Left ventricle myocardium inferior (tissue), 1 donor: ENCODE measurements at places on chromosomes 12 and 14. TPM values are rescaled to one million over a fixed set of nuclear protein-coding genes. Genes with fewer than 3 reads are reported as not detected.

GRCh38 chr12:87967871-87968270 is 61.3 kb downstream of the C12orf50 start:
- H3K27me3 ChIP-seq: no peaks in the 10 kb centered on the region
- no peak overlapping the region for H3K4me3 ChIP-seq
- no peak overlapping the region for H3K27ac ChIP-seq
- no peak for DNase-seq

The DIO3 gene
- total RNA-seq: not detected

The TAS2R46 gene
- 0.30 TPM for total RNA-seq

DNA sequence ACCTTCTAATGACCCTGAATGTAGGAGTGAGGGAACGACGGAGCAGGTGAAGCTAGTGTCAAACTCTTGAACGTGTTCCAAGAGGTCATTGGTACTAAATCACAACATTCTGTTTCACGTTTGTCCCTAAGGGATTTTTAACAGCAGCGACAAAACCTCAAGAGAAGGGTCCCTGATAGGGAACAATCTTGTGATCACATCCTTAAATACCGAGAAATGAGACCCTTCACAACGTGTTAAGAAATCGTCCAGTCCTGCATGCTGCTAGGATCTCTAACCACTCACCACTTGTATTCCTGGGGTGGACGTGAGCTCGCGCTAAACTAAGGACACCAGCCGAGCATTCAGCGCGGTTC is 134.1 kb upstream of the KRAS start:
- H3K4me3 ChIP-seq: peak overlapping the region; percentile 82
- no peaks in the 10 kb centered on the region for H3K36me3 ChIP-seq
- no peaks in the 10 kb centered on the region for H3K27me3 ChIP-seq

The RD3L gene
- total RNA-seq: 30.7 TPM

The TTC8 gene
- total RNA-seq: 8.9 TPM

DNA sequence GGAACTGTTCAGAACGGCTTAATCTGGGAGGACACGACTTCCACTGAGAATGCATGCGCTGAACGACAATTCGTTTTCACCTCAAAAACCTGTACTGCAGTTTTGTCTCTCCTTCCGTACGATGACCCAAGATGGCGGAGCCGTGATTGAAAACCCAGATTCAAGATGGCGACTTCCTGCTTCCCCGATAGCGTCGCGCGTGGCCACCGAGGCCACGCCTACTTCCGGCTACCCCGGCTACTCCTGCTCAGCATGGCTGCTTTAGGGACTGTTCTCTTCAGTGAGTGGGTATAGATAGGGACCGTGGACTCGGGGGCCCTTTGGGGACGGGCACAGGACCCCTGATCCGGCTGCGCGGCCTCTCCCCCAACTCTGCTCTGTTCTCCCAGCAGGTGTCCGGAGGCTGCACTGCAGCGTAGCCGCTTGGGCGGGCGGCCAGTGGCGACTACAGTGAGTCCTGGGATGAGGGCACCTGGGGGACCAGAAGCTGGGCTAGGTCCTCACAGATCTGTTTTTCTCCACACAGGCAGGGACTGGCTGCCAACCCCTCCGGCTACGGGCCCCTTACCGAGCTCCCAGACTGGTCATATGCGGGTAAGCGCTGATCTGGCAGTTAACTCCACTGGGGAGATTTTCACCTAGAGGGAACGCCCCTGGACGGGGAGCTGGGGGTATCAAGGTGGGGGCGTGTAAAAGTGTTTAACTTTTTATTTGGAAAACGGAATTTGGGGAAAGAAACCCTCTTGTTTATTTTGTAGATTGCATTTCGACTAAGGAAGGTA is at the start of gene MRPL52:
Gene MRPL52 (plus strand): TSS at position 227 of the 782 bp plus-strand sequence. CDS start 26 bp downstream, at position 253.
- peaks cover 17% of the 10 kb centered on the region for H3K36me3 ChIP-seq
- peaks cover 12% of the 10 kb centered on the region for H3K4me1 ChIP-seq
- H3K4me3 ChIP-seq: peak within 1 kb of the TSS; percentile 98

The GYS2 gene
- total RNA-seq: not detected
